ENCODE measurements at places on chromosomes 2 and 18. TPM values are rescaled to one million over a fixed set of nuclear protein-coding genes. Genes with fewer than 3 reads are reported as not detected.

- DNase-seq: peak; percentile 92
Measured at GRCh38 chr18:2776601-2777000, 70.2 kb upstream of the EMILIN2 start.

- peak; percentile 15 for DNase-seq
Measured at GRCh38 chr2:101277111-101277510, 24.4 kb downstream of the CNOT11 start.

DNA sequence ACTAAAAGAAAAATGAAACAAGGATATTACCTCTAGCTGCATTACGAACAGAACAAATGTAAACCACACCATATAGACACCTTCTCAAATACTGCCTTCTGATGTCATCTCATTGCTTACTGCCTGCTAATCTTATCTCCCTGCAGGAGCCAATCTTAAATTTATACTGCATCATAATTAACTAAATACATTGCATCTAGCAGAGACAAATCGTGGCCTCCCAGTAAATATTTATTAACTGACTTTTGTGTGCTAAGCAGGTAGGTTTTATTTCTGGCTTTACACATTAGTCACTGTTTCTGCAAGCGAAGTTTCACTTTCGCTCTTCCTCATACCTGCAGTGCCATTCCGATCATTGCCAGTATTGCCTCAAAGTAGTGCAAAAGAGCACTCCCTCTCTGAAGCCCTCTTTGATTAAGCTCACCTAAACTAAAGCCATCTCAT is 67.5 kb downstream of the SPATS2L start:
- DNase-seq: no peak

DNA sequence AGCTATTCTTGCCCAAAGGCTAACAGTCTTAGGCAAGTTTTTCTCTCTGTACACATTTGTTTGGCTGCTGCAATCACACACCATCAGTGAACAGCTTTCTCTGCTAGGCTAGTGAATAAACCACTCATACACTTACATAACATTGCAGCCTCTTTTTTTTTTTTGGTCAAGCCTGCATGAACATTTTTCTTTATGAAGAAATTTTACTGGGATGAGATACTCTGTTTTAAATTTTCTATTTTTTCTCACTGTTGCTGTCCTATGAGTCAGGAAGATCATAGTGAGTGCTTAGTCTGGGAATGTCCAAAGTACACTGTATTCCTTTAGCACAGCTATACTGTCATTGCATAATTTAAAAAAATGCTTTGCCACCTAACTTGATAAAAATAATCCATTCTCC is 58.5 kb downstream of the ROCK1 start:
- DNase-seq: no peak

DNA sequence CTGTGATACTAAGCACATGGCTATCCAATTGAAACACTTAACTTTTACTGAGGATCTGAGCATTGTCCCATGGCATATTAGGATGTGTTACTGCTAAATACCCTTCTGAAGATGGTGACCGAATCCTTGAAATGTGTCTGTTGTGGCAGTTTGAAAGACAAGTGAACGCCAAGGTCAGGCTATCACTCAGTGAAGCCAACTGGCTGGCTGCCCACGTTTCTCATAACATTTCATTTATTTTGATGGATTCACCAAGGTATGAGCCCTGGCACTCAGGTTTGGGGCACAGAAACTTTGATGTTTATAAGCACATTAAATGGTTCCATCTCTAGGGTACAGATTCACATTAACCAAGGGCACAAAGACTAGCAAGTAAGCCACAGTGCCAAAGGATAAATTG is 850.3 kb downstream of the DPP10 start:
- no peak for DNase-seq

- no peak for DNase-seq
Measured at GRCh38 chr2:101290711-101291110, 17.8 kb downstream of the RNF149 start.

ERFE gene
- 1.2 TPM for total RNA-seq

LIPG gene
- total RNA-seq: 96.2 TPM

PDE11A gene
- total RNA-seq: 0.51 TPM

SLC23A3 gene
- total RNA-seq: 5.2 TPM

SOX11 gene
- total RNA-seq: not detected

ALPP gene
- not detected for total RNA-seq

RGPD4 gene
- total RNA-seq: 0.09 TPM

ASXL2 gene
- 30.6 TPM for total RNA-seq

UBE2E3 gene
- total RNA-seq: 89.2 TPM

NCKAP5 gene
- total RNA-seq: 3.0 TPM
